AG20443 (cell line): ENCODE measurements at places on chromosomes 5 and 9.
A peak's percentile ranks its signal among the peaks of the same experiment; 100 is the strongest.

DNA sequence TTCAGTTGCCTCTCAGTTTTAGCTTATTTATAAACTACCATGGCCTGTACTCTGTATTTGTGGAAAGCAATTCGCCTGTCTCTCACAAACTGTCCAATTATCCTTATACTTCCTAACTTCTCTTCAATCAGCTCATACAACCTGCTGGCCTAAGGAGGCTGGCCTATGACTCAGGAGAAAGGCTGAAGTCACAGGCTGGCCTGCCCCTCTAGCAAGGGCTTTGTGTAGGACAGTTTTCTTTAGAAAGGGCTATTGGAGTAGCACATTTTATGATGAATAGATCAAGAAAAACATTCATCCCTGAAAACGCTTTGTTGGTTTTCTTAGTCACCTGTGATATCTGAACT, 988.7 kb upstream of the ARRDC3 start:
- DNase-seq, result peak; percentile 8

- DNase-seq, result peak; percentile 53
Observed at GRCh38 chr9:79196606-79197005, 375.2 kb upstream of the TLE4 start.

DNA sequence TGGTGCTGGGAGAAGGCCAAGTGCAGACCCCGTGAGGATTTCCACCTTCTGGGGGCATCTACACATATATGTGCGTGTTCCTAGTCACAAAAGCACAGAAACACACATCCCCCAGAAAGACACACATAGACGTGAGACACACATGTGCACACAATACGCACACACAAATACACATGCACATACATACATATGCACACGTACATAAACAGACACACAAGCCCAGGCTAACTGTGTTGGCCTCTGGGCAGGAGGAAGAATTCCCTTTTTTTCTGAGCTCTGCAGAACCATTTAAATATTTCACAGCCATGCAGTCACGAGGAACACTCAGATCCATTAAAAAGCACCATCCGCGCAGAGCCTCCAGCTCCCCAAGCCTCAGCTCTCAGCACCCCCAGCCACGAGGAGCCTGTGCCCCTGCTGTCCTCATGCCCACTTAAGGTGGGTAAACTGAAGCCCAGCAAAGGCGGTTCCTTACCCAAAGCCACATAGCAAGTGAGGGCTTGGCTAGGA, 5.3 kb downstream of the NINJ1 start:
- no peak for DNase-seq

DNA sequence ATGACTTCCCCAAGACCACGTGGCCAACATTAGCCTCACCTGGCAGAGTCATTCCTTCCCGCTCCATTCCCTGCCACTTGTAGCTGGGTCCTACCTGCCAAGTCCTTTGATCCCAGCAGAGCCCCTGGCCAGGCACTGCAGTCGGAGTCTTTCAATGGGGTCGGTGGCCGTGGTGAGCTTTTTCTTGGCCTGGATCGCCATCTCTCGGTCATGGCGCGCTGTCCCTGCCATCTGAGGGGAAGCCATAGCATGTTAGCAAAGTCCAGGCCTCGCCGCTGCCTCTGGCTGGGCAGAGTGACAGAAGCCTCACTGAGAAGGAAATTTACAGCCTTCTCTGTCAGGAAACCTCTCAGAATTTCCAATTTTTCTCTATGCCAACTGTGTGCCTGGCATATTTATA, 17.5 kb downstream of the CAPSL start:
- DNase-seq, result no peak

- no peak for DNase-seq
Observed at GRCh38 chr5:3105581-3105980, 354.1 kb upstream of the IRX2 start.

GRCh38 chr5:173640156-173640804, 23.8 kb upstream of the BOD1 start:
- DNase-seq, result no peak

GRCh38 chr5:109700516-109701153, 10.9 kb downstream of the MAN2A1 start:
- no peak for DNase-seq

DNA sequence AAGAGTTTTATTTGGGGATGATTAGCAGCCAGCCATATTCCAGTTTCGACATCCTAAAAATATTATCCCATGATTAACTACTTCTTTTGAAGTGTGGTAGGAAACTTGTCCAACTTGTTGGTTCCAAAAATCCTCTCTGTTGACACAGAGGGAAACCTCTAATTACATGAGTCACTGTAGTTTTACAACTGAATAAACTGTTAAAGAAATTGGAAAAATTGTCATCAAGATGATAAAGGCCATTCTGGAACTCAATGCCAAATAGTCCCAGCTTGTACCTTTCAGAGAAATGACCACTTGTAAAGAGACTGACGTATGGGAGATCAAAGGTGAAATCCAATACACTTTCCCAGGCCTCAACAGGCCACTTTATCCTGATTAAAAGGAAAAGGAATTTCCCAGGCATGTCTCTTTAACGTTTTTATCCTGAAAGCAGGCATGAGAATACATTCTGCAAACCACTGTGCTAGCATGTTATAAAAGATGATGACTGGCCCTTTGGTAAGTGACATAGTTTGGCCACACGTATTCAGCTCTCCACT, 261.6 kb downstream of the GLIS3 start:
- peak; percentile 36 for DNase-seq

GRCh38 chr5:158165647-158166046, 306.7 kb upstream of the CLINT1 start:
- DNase-seq, result no peak

GRCh38 chr5:11683666-11684065, 220.6 kb downstream of the CTNND2 start:
- no peak for DNase-seq

DNA sequence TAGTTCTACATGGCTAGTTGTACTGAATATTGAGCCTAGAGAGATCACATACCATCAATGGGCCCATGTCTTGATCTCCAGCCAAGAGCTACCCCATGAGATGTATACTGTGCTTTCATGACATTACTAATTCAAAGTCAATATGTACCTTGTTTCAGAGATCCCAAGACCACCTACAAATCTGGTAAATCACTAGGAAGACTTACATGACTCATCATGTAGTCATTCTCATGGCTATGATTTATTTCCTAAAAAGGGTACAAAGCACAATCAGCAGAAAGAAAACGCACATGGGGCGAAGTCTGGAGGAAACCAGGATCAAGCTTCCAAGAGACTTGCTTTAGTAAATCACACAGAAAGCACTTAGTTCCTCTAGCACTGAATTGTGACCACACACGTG, 103.0 kb downstream of the PCSK5 start:
- peak; percentile 10 for DNase-seq

- no peak for DNase-seq
Observed at GRCh38 chr5:38825494-38825893, 20.3 kb upstream of the OSMR start.

DNA sequence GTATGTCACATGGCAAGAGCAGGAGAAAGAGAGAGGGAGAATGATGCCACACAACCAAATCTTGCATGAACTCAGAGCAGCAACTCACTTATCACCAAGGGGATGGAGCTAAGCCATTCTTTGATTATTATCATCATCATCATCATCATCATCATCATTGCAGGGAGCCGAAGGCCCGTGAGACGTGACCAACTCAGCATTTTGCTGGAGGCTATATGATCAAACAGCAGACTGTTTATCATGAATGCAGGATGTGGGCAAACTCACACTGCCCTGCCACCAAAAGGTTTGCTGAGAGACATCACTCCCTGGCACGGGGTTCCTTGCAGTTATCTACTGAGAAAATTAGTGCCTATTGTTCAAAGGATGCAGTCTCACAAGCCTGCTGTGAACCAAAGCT, 8.6 kb upstream of the ZNF169 start:
- no peak for DNase-seq

- no peak for DNase-seq
Observed at GRCh38 chr9:135244271-135245221, 157.1 kb downstream of the OLFM1 start.

DNA sequence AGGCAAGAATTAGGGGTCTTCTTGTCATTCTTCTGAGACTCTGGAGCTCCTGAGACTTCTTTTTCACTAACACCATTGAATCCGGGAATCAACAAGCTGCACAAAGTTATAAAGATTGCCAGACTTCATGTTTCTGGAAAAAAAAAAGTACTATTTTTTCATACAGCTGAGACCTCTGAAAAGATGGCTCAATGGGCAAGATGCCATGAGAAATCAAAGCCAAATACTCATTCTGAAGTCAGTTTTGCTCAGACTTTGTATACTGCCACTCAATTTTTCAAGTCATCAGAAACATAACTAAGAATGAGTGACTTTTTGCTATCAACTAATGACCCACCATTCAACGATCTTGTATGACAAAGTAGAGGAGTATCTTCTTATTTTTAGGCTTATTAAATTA, 512.0 kb downstream of the RAB3C start:
- DNase-seq, result no peak

DNA sequence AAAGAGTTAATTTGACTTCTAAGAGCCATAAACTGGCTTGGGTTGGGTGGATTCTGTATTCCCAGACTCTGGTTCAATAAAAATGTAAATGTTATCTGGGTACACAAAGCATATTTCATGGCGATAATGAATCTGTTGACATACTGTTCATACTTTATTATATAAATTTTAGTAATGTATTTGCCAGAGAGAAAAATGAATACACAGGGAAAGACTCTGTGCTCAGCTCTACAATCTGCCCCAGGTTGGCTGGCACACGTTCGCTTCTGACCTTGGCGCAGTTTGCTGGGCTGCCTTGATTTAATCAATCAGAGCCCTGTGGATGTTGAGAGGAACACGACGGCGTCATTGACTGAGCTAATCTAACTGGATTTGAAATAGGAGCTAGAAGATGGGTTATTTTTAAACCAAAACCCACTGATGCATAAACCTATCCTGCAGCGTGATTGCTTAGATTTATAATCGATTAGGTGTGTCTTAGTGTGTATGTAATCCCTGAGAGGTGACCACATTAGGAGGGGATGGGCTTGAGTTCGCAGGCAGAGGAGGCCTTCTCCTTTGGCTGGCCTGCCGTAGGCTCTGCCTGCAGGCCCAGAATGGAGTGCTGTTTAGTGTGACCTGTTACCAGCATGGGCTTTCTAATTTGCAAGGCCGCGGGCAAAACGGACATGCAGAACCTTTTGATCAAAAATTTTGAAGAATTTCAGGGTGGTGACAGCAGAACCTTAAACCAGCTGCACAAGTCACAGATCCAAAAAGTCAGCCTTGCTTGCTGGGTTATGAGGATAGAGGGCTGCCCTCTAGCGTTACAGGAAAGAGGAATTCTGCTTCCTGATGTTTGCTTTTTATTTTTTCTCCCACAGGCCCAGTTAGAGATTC, 3.9 kb upstream of the ADCY2 start:
- DNase-seq, result peak; percentile 73
